ENCODE measurements at places on chromosomes 1 and 21.

- DNase-seq, result no peak
Observed at GRCh38 chr1:177340601-177341067, 169.9 kb downstream of the BRINP2 start.

DNA sequence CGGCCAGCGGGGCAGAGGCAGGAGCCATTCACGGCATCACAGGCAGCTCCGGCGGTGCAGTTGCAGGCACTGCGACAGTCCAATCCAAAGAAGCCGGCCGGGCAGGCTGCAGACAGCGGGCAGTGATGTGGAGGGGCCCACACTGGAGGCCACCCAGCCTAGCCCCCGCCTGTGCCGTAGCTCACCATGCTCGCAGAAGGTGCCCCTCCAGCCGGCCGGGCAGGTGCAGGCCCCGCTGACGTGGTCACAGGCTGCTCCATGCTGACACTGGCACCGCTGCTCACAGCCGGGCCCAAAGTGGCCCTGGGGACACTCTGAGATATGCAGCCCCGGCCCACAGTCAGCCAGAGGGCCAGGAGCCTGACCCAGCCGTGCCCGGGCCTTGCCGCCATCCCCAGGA, 45.1 kb downstream of the ARHGEF16 start:
- no peak for DNase-seq

GRCh38 chr1:214414691-214415090, 133.7 kb downstream of the SMYD2 start:
- no peak for DNase-seq

DNA sequence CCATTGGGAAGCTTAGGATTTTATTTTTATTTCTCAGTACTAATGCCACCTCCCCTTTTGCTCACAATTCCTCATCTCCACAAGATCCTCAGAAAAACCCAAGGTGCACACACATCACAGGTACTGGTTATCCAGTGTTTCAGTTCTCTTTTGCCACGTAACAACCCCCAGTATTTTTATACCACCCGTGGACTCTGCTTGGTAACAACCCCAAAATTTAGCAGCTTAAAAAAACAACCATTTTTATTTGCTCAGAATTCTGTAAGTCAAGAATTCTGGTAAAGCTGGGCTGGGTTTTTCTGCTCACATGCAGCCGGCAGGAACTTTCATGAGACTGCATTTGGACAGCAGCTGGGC, 180.0 kb downstream of the KAZN start:
- DNase-seq, result no peak

DNA sequence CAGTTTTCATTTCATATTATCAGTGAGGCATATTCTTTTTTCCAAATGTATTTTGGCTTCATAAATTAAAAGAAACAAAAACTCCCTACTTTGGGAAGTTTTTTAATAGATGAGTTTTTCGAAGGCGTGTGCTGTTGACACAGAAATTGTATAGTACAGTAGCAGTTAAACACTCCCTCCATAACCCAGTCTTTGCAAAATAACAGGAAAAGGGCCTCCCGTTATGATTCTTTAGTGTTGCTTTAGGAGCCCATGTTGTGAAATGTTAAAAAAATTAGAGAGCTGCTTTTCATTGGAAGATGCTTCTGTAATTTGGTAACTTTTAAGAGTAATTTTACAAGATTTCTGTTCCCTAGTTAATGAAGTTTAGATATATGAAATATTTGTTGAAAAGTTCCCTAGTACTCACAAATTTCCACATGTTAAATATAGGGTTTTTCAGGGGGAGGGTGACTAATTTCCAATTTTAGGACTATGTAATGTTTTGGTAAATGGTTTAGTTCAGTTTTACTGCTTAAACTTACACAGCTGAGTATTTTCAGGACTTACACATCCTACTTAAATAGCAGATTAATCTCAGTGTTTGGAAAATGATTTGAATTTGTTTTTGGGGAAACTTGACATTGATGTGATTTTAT, 2.0 kb downstream of the CAMSAP2 start:
- DNase-seq, result no peak

DNA sequence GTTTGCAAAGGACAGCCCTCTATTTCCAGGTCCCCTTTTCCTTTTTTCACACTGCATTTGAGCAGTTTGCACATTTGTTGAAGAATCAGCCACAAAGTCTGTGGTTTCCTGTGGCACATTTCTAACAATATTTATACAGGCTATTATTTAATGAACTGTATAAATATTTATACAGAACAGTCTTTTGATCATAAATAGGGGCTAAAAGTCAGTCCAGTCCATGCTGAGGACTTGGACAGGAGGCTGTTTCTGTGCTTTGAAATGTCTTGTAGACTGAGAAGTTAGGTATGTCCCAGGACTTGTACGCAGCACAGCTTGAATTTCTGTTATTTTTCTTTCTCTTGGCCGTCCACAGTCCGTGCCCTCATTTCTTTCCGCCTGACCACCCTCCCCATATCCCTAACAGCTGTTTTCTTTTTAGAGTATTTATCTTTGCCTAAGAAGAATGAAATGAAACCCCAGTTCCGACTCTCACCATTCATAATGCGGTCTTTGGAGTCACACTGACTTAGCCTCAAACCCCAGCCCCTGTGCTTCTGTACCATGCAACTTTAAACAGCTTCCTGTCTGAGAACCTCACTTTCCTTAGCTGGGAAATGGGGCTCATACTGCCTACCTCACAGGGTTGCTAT, 19.7 kb downstream of the FGGY start:
- DNase-seq, result no peak

- DNase-seq, result peak; percentile 26
Observed at GRCh38 chr1:195939844-195940243, 668.4 kb downstream of the KCNT2 start.

- no peak for DNase-seq
Observed at GRCh38 chr1:169295425-169295824, 72.2 kb downstream of the NME7 start.

DNA sequence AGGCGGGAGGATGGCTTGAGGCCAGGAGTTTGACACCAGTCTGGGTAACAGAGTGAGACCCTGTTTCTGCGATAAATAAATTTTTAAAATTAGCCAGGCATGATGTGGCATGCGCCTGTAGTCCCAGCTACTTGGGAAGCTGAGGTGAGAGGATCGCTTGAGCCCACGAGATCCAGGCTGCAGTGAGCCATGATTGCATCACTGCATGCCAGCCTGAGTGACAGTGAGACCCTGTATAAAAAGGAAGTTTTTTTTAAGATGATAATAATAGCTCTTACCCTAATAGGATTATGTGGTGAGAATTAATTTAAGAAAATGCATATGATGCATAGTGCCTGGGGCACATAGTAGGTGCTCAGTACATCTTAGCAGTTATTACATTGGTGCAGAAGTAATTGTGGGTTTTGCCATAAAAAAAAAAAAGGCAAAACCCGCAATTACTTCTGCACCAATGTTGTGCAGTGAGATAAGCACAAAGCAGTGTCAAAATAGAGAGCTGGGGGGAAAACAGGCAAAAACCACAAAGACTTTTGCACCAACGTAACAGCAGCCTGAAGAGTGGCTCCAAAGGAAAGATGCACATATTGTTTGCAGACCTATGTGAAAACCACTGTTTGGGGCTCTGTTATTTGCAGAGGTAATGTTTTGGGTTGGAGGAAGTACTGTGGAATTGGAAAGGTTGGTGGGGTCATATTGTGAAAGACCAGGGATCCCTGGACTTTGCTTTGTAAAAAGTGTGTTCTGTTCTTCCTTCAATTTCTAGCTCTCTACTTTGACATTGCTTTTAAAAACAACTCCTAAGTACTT, 72.4 kb downstream of the PLXNA2 start:
- DNase-seq, result no peak

GRCh38 chr21:15051644-15052458, 12.9 kb downstream of the NRIP1 start:
- no peak for DNase-seq

GRCh38 chr1:222547260-222547614, 667 bp downstream of the HHIPL2 start:
- no peak for DNase-seq

DNA sequence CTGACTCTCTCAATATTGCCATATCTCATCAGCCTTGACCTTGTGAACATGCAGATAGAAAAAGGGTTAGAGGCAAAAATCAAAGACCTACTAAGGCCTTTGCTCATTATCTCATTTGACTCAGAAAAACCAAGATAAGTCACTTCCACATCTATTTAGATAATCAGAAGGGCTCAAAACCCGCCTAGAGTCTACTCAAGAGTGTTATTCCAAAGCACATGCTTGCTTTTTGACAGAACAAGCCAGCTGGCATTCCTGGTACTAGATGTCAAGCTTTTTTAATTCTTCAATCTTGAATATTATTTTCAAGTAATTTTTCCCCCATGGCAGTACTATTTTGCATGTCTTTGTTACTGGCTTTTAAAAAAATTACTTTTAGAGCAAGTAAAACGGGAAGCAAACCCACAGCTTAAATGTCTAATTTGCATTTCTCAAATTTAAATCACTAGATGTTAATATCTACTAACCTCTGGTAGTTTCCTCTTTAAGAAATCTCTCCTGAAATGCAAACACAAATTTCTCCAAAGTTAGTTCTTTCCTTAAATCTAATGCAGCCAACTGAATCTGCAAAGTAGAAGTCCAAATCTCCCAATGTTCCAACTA, 51.5 kb downstream of the APP start:
- no peak for DNase-seq

DNA sequence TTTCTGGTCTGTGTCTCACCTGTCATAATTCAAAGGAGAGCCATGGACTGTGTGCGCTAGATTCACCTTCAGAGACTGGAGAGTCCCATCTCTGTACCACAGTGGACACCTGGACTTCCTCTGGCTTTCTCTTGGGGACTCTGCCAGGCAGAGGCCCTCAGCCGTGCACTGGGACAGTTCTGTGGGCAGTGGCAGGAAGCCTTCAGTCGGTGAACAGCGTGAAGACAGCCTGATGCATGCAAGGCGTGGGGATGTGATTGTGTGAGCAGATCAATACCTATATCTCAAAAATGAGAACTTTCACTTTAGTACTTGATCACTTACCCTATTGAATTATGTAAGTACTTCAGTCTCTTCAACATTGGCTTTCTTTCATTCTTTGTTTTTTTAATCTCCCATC, 245.3 kb downstream of the DISC1 start:
- DNase-seq, result no peak

DNA sequence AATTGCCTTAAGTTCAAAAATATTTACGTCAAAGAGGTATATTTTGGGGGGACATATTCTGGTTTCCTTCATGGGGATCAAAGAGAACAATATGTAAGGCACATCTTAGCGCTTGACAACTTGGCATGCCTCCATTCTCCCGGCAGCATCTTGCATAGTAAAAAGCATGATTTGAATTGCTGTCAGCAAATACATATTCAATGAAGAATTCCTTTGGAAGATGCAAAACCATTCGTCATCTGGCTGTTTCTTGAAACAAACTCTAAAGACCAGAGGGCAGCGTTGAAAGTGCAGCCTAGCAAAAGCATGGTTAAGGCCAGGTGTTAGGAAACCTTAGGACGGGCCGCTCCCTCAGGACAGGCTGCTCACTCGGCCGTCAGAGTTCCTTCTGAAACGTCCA, 3.4 kb upstream of the PIK3CD start:
- DNase-seq, result no peak

GRCh38 chr1:226666164-226666506, 72.9 kb downstream of the ITPKB start:
- DNase-seq, result no peak

DNA sequence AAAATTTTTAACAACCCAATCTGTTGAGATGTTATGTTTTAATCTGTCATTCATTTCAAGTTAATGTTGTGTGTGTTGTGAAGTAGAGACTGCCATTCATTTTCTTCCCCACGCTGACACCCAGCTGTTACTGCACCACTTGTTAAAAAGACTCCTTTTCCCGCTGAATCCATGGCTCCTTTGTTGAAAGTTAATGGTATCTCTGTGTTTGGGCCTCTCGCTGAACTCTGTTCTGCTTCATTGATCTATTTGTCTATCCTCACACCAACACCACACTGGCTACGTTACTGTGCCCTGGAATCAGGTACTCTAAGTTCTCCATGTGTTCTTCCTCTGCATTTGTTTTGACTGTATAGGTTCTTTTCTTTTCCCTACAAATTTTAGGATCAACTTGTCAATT, 58.2 kb downstream of the PDE9A start:
- no peak for DNase-seq

DNA sequence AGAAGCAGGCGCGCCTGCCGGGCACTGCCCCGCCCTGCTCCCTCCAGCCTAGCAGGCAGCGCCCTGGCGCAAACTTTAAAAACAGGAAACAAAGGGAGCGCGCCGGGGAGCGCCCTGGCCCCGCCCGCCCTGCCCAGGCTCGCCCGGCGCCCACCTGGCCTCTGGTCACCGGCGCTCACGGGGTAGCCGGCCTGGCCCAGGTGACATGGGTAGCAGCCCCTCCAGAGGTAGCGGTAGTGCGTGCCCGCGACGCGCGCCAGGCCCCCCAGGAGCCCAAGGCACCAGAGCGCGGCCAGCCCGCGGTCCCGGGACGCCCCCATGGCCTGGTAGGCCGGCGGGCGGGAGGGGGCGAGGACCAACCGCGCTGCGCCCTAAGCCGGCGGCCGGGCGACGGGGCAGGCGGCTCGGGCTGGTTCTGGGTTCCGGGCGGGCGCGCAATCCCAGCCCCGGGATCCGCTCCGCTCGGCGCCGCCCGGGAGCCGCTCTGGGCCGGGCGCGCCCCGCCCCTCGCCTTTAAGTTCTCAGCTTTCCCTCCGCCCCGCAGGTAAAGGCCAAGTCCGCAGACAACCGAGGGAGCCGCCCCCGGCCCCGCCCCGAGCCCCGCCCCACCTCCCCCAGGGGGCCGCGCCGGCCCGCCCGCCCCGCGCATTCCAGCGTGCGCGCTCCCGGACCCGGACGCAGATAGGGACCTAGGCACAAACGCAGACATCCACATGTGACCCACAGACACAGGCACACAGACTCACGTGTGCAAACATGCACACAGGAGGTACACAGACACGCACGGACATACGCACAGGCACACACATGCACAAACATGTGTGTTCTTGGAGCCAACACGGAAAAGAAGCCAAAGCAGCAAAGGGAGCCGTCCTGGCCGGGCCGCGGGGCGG, 76.7 kb downstream of the ARHGEF16 start:
- peak; percentile 88 for DNase-seq

DNA sequence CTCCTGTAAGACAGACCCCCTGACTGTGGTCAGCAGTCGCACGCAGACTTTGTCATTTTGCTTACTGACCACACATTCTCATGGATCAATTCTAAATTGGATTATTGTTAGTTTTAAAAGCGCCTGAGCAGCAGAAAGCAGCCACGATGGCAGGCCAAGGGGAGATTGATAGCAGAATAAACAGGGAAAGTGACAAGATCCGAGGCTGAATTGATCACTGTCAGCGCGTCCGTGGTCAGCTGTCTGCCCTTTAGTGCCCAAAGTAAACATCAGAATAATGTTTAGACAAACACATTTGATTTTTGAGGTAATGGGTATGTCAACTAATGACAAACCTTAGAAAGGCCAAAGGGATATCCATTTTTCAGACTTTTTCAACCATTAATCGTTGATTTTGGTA, 426.8 kb downstream of the SETD4 start:
- no peak for DNase-seq
